ENCODE measurements at places on chromosomes 5 and 9. TPM values are rescaled to one million over a fixed set of nuclear protein-coding genes. Genes with fewer than 3 reads are reported as not detected.

The TLR4 gene
- polyA plus RNA-seq = 8.7 TPM

The SPAG8 gene
- 6.0 TPM for polyA plus RNA-seq

The N4BP3 gene
- polyA plus RNA-seq = 5.6 TPM

The CCIN gene
- 0.27 TPM for polyA plus RNA-seq

The SLC6A18 gene
- 2.5 TPM for polyA plus RNA-seq

The ZNF367 gene
- 8.6 TPM for polyA plus RNA-seq

The CAMK4 gene
- 4.4 TPM for polyA plus RNA-seq

The OR1Q1 gene
- polyA plus RNA-seq = not detected

The PHPT1 gene
- 120 TPM for polyA plus RNA-seq

The PAEP gene
- polyA plus RNA-seq = not detected

The PPP2R2B gene
- polyA plus RNA-seq = 13.4 TPM

Measured in renal pelvis (tissue), 12 donors.